CD4-positive, alpha-beta T cell treated with Interleukin-1 beta for 1 hour (primary cell): ENCODE measurements at places on chromosomes 11 and 22.

- DNase-seq: no peak
Observed at GRCh38 chr11:61946894-61947293, 3.3 kb upstream of the BEST1 start.

DNA sequence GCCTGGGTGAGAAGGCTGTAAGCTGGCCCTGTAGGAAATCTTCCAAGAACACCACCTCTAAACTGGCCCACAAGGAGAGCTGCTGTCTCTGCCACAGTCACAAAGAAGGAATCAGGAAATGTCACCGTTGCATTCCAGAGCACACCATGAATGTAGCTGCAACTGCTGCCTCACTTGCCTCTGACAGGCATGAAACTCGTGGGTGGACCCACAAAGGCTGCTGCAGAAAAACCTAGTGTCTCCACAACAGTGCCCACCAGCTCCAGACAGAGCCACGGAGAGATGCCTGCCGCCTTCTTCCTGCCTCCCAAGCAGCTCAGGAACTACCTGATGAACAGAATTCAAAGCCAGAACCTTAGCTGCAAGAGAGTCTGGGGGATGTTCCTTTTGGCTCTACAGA, 10.5 kb downstream of the DNAJB13 start:
- no peak for DNase-seq

DNA sequence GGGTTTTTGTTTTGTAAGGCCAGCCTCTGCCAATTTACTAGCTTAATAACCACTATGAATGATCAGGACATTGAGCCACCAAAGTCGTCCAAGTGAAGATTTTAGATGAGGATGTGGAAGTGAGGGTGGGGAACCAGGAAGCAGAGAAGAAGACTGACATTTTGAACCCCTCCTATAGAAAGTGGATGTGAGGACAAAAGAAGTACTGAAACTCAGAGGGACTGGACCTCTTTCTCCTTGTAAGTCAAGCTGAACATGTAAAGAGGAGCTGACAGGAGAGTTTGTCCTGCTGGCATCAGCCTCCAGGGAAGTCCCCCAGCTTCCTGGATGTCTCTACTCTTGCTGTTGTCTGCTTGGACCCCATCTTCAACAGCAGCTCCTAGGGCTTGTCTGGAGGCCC, 338.2 kb upstream of the NCAM1 start:
- no peak for DNase-seq

GRCh38 chr11:100663583-100663982, 23.5 kb upstream of the ARHGAP42 start:
- DNase-seq: no peak

DNA sequence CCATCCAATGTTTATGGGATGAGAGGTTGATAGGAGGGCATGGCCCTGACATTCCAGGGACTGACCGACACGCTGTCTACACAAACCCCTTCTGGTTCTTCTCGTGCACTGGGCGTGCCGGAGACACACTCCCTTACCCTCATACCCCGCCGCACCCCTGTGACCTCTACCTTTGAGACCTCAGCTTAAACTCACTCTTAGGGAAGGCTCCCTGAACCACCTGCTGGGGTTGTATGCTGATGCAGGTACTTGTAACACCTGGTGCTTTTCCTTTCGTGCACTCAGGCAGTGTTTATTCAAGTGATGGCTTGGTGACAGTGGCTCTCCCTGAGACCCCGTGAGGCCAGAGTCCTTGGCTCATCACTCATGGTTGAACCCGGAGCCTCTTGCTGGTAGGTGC, 12.0 kb downstream of the PPARA start:
- no peak for DNase-seq

DNA sequence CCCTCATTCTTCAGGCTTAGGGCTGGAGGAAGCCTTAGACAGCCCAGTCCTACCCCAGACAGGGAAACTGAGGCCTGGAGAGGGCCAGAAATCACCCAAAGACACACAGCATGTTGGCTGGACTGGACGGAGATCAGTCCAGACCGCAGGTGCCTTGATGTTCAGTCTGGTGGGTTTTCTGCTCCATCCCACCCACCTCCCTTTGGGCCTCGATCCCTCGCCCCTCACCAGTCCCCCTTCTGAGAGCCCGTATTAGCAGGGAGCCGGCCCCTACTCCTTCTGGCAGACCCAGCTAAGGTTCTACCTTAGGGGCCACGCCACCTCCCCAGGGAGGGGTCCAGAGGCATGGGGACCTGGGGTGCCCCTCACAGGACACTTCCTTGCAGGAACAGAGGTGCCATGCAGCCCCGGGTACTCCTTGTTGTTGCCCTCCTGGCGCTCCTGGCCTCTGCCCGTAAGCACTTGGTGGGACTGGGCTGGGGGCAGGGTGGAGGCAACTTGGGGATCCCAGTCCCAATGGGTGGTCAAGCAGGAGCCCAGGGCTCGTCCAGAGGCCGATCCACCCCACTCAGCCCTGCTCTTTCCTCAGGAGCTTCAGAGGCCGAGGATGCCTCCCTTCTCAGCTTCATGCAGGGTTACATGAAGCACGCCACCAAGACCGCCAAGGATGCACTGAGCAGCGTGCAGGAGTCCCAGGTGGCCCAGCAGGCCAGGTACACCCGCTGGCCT, 641 bp downstream of the APOC3 start:
- DNase-seq: no peak

DNA sequence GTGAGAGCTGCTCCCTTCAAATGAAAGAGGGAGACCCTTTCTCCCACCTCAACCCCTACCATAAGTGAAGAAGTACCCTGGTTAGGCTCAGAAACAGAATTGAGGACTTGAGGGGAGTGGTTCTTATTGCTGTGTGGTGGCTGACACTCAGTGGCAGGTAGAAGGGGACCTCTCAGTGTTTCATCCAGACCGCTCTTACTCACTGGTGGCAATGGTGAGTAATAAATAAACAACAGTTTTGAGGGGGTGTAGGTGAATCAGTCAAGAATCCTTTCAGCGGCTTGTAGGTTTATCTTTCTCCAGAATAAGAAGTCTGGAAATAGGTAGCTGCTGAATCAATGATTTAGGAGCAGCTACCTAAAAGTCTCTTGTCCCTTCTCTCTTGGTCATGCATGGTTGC, 403.4 kb upstream of the B3GAT1 start:
- DNase-seq: no peak

DNA sequence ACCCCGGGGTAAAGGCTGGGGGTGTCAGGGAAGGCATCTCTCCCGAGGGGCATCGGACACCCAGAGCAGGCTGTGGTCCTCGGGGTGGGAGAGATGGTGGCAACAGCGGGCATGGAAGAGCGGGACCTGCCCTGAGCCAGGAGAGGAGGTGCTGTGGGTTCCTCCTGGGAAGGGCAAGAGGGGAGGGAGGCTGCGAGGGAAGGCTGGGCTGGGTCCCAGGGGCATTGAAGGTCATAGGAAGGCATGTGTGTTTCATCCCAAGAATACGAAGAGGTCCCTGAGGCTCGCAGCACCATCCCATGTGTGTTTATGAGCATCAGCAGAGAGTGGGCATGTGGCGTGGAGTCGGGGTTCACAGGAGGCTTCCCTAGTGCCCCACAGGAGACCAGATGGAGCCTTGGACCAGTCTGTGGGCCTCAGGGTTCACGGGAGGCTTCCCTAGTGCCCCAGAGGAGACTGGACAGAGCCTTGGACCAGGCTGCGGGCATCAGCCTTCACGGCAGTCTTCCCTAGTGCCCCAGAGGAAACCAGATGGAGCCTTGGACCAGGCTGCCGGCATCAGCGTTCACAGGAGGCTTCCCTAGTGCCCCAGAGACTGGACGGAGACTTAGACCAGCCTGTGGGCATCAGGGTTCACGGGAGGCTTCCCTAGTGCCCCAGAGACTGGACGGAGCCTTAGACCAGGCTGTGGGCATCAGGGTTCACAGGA, 420.6 kb downstream of the BRD1 start:
- DNase-seq: no peak

GRCh38 chr11:132844956-132845696, 687.2 kb downstream of the OPCML start:
- no peak for DNase-seq

- DNase-seq: no peak
Observed at GRCh38 chr11:107561688-107562087, 3.8 kb downstream of the ALKBH8 start.
